ENCODE measurements at places on chromosomes 16 and 17.

GRCh38 chr16:71738855-71739254 lies 14.4 kb upstream of the PHLPP2 start:
- DNase-seq = no peak

- no peak for DNase-seq
Observed at GRCh38 chr17:8577868-8578267, 52.7 kb downstream of the MYH10 start.

DNA sequence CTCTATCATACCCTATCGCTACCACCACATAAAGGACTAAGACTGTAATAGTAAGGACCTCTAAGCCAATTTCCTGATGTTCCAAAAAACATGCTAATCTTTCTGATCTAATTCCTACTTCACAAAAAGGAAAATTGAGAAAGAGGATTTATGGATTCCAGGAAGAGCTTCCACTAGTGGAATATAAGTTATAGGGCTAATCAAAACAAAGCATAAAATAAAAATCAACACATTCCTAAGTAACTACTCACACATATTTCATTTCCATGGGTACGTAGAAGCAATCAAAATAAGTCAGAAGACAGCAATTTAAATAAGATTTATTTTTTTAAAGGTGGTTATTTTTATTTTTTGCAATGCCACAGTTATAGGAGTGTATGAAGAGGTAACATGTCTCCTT lies 12.4 kb downstream of the CCDC43 start:
- DNase-seq = no peak

- DNase-seq = peak; percentile 23
Observed at GRCh38 chr17:7058831-7059447, 15.0 kb upstream of the SLC16A11 start.

- peak; percentile 73 for DNase-seq
Observed at GRCh38 chr16:30065943-30066760, 592 bp downstream of the ALDOA start.

- DNase-seq = no peak
Observed at GRCh38 chr17:78766225-78766624, 15.8 kb downstream of the CYTH1 start.

- DNase-seq = no peak
Observed at GRCh38 chr17:78893684-78894083, 9.3 kb downstream of the CEP295NL start.

GRCh38 chr17:7590743-7591142 lies 849 bp upstream of the SOX15 start:
- no peak for DNase-seq

GRCh38 chr17:41687828-41688640 lies 651 bp upstream of the EIF1 start:
- peak; percentile 48 for DNase-seq

DNA sequence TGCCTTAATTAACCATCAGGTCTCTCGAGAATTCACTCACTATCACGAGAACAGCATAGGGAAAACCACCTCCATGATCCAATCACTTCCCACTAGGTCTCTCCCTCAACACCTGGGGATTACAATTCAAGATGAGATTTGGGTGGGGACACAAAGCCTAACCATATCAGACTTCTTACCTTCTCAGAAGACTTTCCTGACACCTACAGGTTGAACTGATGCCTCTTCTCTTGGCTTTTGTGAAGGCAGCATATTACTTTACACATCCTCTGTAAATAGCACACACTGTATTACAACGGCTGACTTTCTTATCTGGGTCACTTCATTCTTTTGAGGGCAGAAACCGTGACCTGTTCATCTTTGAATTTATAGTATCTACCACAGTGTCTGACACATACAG lies 23.6 kb downstream of the BMERB1 start:
- DNase-seq = no peak

DNA sequence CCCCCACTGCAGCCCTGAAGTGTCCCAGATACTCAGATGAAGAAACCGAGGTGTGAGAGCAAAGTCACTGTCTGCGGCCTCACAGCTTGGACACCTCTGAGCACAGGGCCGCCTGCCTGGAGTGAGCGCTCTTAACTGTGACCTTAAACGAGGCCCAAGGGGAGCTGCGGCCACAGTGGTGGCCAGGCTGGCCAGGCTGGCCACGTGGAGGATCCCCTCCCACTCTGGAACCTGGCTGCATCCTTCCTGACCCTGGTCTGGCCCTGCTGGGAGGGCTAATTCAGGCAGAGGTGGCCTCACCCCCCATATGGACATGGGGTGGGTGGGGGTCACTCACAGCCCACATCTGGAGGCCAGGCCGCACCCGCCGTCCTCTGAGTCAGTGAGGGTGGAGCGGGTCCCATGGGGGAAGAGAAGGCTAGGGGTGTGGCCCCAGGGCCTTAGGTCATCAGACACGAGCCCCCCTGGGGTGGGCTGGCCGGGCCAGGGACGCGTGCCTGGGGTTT lies 6.6 kb downstream of the VASN start:
- no peak for DNase-seq

GRCh38 chr16:73599351-73599750 lies 551.4 kb upstream of the ZFHX3 start:
- no peak for DNase-seq

DNA sequence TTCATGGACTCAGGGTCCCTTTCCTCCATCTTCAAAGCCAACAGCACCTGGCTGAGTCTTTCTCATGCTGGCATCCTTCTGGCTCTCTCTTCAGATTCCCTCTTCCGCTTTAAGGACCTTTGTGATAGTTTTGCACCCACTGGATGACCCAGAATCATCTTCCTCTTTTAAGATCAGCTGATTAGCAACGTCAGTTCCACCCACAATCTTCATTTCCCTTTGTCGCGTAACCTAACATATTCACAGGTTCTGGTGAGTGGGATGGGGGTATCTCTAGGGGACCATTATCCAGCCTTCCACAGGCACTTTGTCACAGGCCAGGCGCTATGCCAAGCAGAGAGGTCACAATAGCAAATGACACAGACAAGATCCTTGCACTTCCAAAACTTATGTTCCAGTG lies 593.8 kb downstream of the MAF start:
- DNase-seq = peak; percentile 96

GRCh38 chr16:69890114-69890891 lies 60.8 kb upstream of the CLEC18A start:
- DNase-seq = no peak

- peak; percentile 60 for DNase-seq
Observed at GRCh38 chr17:40611840-40612474, 35.7 kb downstream of the SMARCE1 start.

DNA sequence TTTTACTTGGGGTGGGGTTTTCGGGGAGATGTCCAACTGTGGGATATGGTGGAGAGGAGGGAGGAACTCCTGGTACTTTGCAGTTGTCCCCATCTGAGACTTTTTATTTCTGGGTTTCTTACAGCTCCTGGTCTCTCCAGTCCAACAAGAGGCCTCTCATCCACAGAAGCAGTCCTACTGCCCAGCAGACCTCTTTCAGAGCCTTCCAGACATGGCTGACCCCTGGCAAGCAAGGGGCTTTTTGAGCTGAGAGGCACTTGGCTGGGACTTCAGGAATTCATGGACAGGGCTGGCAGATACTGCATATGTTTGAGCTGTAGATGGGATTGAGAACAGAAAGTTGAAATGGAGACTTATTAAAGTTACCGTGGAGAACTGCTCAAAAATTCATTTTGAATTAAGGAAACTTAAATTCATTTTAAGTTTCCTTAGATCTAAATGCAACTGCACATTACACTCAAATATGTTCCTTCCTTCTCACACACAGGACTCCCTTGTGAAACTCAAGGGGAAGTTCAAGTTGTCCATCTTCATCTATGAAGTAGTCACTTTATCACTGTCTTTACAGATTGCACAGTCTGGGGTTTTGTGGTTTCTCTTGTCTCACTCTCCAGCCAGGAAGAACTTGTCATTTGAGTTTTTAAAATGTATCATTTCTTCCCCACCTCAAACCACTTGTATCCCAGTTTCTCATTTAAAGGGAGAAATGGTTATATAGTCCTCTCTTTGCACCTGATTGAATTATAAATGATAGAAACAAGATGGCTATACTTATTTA lies 1.1 kb downstream of the LASP1NB start:
- DNase-seq = peak; percentile 93

DNA sequence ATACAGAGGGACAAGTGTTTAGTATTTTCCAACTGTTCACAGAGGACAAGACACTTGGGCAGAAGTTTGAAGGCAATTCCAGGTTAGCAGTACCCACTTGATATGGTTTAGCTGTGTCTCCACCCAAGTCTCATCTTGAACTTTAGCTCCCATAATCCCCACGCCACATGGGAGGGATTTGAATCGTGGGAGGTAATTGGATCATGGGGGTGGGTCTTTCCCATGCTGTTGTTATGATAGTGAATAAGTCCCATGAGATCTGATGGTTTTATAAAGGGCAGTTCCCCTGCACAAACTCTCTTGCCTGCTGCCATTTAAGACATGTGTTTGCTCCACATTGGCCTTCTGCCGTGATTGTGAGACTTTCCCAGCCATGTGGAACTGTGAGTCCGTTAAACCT lies 668.9 kb downstream of the MAF start:
- no peak for DNase-seq

DNA sequence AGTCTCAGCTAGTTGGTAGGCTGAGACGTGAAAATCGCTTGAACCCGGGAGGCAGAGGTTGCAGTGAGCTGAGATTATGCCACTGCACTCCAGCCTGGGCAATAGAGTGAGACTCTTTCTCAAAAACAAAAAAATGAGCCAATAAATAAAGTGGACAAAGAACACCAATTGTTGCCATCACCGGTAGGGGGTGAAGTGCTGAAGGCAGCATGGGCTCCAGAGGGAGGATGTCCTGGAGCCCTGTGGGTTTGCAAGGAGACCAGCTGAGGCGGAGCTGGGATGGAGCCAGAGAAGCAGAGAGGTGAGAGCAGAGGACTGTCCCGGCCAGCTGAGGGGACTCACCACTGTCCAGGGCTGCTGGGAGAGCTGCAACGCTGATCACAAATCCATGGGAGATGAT lies 13.8 kb downstream of the CHST6 start:
- DNase-seq = no peak

DNA sequence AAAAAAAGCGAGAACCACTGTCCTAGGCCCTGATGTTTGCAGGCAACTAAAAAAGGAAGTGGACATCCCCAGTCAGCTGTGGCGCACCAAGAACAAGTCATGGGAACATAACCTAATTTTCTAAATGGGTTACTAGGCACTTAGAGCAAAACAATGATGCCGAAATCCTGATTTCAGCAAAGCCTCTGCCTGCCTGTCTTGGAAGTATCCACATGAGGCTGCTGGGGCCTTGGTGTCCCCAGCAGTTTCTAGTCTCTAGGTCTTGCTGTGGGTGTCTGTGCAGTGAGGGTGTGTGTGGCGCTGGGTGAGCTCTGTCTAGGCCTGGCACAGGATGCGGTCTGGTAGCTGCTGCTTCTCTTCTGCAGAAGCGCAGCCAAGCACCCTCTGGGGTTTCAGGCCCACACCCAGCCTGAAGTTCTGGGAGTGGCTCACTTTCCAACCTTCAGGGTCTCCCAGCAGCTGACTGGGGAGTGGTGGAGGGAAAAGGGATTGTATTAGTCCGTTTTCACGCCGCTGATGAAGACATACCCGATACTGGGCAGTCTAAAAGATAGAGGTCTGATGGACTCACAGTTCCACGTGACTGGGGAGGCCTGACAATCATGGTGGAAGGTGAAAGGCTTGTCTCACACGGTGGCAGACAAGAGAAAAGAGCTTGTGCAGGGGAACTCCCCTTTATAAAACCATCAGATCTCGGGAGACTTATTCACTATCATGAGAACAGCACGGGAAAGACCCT lies 21.1 kb downstream of the STH start:
- DNase-seq = peak; percentile 76

Data from inflammatory macrophage treated with lipopolysaccharide for 4 hours (primary cell).